ENCODE measurements at places on chromosomes 3 and 15.

- no peak for DNase-seq
Measured at GRCh38 chr15:60399931-60400330, 2.1 kb upstream of the ANXA2 start.

DNA sequence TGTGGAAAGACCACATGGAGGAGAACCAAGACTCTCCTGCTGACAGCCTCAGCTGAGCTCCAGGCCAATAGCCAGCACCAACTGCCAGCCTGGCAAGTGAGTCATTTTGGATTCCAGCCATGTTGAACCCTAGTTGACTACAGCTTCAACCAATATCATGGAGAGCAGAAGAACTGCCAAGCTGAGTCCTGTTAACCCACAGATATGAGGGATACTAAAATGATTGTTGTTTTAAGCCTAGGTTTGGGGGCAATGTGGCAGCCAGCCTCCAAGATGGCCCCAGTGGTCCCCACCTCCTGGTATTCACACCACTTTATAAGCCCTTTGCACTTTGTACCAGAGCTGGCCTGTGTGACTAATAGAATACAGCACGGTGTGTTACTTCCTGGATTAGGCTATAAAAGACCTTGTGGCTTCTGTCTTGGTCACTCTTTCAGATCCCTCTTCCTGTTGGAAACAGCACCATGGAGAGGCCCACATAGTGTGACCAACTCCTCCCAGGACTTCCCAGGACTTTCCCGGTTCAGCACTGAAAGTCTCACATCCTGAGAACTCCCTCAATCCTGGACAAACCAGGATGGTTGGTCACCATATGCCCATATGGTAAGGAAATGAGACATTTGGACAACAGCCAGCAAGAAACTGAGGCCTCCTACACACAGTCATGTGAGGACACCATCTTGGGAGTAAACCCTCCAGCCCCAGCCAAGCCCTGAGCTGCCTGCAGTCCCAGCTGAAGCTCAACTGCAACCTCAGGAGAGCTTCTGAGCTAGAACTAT, 32.4 kb upstream of the CDV3 start:
- no peak for DNase-seq

- no peak for DNase-seq
Measured at GRCh38 chr3:152039887-152040286, 166.4 kb downstream of the SUCNR1 start.

DNA sequence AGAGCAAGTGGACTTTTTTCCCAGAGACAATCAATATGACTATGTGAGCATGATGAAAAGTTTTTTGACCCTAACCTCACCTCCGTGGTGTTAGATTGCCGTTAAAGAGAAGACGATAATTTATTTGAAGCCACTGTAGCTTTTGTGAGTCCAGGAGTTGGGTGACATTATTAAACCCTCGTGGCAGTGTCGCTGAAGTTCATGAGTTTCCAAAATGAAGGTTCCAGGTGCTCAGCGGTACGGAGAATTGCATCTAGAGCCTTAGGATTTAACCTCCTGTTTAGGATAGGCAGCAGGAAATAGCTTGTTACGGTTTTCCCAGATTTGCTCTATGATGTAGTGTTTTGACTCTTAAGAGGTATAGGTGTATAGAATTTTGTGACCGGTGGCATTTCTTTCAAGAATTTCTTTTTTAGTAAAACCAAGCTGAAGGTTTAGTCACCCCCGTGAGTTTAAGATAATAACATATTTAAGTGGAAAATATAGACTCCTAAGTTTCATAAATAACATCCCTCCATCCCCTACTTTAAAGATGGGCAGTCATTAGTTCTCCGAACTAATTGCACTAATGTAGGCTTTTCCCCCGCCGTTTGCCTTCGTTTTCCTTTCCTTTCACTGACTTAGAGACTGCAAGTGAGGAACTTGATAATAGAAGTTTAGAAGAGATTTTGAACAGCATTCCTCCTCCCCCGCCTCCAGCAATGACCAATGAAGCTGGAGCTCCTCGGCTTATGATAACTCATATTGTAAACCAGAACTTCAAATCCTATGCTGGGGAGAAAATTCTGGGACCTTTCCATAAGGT, 2.0 kb downstream of the SMC4 start:
- no peak for DNase-seq

DNA sequence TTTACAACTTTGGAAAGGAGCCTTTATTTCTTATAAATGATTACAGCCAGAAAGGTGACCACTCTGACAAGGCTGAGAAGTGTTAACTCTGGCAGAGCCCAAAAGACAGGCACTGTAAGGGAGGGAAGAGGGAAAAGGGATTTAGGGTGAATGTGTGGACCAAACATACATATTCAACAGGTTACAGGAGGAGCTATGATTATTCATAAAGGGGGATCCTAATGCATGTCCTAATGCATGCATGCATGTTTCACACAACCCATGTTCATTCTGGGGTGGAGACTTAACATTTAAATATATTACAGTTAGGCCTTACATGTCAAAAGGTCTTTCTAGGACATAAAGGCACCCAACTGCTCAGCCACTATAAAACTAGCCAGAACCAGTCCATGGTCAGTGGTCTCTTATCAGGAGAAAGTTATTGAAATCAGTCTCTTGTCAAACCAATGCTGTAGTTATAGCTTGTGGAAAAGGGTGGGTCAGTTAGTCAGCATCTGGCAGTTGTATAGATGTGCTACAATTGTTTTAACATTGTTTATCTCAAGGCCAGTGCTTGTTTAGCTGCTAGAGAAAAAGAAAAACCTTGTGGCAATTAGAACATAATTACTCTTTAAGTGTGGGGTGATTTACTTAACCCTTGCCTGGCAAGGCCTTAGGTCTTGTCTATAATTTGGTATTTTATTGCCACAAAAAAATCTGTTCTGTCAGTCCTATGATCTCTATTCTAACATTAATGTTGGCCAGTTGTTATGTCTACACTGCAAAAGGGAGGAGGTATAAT, 77.5 kb downstream of the RAD18 start:
- no peak for DNase-seq

DNA sequence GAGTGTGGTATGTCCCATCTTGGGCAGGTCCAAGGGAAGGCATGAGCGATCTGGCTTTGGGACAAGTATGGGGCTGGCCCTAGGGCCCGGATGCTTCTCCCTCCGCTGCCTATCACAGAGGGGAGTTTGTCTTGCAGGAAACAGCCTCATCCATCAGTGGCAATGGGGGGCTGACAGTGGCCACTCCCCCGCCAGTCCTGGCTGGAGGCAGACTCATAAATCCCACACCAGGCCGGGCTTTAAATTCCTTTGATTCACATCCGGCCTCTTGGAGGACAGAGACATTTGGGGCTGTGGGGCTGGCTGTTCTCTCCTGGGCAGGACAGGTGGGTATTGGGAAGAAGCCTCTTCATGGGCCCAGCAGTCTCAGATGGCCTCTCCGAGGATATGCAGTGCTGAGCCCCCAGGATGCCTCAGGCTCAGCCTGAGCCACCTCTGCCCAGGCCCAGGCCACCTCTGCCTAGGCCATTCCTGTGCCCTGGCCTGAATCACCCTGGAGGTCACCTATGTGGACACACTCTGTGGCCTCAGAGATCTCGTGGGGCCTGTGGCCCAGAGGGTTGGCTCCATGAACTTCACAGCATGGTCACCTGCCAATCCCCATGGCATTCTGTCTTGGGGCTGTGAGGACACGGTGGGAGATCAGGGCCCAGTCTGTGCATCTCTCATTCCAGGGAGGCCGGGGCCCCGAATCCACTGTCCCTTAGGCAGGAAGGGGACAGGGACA, 84.2 kb upstream of the GOLGA6L4 start:
- DNase-seq = no peak

DNA sequence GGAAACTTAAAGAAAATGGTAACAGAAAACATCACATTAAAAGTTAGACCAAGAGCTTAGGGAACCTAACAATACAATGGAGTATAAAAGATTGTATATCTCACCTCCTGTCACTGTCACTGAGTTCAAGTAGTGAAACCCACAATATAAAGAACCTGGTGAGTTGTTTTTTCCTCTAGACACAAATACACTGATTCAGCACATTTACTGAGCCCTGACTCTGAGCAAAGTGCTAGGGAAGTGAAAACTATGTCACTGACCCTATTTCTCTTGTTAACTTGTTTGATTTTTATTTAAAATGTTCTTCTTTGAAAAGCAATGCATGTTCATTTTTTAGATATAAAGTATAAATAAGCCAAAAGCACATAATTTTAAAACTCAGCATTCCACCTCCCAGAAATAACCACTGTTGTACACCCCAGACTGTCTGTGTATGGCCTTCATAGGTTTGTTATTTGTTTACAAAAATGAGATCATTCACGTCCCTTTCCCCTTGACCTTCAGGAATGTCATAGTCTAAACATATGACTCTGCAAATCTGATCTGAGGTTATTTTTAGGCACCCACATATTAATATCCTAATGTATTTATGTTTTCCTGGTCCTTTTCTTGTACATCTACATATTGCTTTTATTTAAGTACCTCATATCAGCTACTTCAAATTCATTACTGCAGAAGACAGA, 69.2 kb upstream of the CSTA start:
- DNase-seq = no peak

DNA sequence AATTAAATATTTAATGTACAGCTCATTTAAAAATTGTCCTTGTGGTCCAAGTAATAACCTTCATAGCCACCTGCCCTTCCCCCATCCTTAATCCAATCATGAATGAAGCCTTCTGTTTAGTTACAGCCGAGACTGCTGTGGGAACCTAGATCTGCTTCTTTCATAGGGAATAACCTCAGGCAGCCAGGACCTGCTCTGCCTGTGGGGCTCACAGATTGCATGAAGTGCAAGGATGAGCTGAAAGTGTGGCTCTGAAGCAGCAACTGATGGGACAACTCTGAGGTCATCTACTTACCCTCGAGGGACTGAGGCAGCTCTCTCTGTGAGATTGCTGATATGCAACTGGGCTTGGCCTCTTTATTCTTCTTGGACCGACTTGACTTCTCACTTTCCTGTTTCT, 169.8 kb downstream of the POTEB3 start:
- no peak for DNase-seq

DNA sequence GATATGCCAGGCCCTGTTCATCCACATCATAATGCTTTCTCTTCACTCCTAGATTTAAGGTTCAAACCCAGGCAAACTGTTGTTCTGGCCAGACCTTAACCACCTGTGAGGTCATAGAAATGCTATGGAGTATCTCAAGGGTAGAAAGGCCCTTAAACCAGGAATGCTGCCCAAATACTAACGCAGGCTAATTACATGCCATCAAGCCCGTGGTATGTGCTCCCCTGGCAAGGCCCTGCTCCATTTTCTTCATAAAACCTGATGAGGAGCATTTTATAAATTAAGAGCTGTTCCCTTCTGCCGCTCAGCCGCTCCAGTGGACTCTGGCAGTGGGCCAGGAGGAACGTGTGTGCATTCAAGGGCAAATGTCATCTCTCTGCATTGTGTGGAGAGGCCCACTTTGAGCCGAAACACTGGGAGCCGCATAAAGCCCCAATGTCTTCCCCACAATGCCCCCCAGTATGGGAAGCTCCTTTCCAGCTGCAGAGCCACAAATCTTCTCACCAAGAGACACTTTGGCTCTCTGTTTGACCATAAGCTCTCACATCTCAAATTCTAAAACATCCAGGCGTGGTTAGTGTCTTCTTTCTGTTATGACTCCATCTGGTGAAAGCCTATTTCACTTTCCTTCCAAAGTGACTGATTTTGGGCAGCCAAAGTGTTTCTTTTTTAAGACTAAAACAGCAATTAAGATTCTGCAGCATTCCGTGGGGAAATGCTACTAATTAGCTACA, 210.8 kb upstream of the NR2E3 start:
- DNase-seq = no peak

DNA sequence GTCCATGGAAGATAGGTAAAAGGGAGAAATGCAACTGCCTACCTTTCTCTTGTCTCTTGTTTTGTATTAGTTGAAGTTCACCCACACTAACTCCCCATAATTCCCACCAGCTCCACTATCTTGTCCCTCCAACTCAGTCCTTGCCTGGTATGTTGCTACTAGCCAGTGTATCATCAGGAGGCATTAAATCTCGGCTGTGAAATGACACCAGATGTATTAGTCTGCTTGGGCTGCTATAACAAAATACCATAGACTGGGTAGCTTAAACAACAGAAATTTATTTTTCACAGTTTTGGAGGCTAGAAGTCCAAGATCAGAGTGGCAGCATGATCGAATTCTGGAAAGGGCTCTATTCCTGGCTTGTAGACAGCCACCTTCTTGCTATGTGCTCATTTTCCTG, 102.3 kb upstream of the WDR72 start:
- no peak for DNase-seq

Measured in stimulated activated CD8-positive, alpha-beta memory T cell treated with anti-CD3 and anti-CD28 coated beads, Interleukin-2, amount 100 ng/mL, for 1 hour (primary cell).